Type B pancreatic cell (in vitro differentiated cells): ENCODE measurements at places on chromosomes 16 and 17. TPM values are rescaled to one million over a fixed set of nuclear protein-coding genes. Genes with fewer than 3 reads are reported as not detected.

DNA sequence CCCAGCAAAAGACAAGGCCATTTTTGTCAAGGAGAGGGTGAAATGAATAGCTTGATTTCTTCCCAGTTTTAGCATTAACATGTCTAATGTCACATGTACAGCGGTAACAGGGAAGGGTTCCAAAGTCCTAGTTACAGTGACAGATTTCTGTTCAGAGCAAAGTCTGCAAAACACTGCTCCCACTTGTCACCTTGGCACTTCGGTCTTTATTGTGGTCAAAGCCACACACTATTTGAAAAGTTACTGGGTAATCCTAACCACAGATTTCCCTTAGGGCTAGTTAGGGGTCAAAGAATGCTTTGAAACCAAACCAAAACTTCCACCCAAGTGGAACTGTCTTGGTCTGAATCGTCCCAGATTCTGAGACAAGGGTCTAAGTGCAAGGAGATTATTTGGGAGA, 455.6 kb downstream of the HS3ST3B1 start:
- DNase-seq = no peak

- DNase-seq = no peak
These were observed 11.4 kb upstream of the DUS1L start for GRCh38 chr17:82076785-82077591.

DNA sequence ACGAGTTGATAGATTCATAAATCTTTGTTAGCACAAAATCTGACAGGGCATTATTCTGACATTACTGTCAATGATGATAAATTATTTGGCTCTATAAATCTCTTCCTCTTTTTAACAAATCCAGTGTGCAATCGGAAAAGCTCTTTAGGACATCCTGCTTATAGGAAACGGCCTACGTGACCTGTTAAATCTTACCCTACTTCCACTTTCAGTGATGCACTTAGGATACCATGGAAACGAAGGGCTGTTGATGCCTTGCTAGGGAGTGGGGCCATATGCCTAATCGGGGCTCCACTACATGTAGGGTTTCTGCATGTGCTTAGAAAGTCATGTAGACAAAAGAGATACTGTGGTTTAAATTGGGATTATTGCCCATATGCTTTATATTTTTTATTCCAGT, 27.2 kb downstream of the ZNF594 start:
- DNase-seq = no peak

- DNase-seq = no peak
These were observed 15.8 kb downstream of the NOD2 start for GRCh38 chr16:50709061-50709684.

GRCh38 chr17:81432941-81433340, 37.7 kb downstream of the BAHCC1 start:
- DNase-seq = no peak

DNA sequence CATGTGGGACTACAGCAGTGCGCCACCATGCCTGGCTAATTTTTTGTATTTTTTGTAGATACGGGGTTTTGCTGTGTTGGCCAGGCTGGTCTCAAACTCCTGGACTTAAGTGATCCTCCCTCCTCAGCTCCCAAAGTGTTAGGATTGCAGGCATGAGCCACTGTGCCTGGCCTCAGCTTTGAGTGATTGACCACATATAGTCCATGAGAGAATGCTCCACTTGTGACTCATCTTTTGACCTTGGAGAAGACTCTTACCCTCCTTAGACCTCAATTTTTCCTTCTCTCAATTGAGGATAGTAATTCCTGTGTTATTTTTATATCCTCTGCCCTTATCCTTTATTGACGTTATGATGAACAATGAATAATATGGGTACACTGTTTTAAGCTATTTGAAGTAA, 30.9 kb upstream of the DUSP14 start:
- DNase-seq = no peak

GRCh38 chr16:69057400-69058378, 47.8 kb upstream of the HAS3 start:
- no peak for DNase-seq

DNA sequence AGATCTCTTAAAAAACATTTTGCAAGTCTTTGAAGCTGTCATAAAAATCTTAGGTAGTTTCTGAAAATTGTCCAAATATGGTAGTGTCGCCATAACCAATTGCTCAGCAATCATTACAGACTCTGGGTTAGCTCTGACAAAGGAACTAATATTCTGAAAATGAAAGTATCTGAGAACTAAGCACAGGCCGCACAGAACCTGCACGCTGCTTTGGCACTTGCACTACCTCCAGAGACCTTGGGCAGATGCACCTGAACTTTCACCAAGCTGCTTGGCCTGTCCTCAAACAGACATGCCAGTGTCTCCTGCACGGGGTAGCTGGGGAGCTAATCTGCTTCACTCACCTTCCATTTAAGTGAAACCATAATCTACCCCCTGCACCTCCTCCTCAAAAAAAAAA, 317.0 kb downstream of the MAF start:
- DNase-seq = no peak

DNA sequence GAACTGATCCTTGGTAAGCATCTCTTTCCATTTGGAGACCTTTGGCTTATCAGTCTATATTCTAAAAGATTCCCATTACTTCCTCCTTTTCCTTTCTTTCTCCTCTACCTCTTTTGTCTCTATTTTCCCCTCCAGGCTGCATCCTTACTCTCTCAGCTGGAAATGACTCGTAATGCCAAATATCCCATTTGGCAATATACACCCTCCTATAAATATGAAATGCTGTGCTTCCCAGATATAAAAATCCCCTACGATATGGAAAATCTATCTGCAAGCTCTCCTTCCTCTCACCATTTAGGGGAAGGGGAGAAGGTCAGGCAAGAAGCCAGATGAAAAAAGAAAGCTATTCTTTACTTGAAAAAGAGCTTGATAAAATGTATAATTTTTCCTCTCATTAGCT, 39.9 kb downstream of the XPO6 start:
- no peak for DNase-seq

- no peak for DNase-seq
These were observed 341.9 kb upstream of the CDH11 start for GRCh38 chr16:65463652-65464260.

DNA sequence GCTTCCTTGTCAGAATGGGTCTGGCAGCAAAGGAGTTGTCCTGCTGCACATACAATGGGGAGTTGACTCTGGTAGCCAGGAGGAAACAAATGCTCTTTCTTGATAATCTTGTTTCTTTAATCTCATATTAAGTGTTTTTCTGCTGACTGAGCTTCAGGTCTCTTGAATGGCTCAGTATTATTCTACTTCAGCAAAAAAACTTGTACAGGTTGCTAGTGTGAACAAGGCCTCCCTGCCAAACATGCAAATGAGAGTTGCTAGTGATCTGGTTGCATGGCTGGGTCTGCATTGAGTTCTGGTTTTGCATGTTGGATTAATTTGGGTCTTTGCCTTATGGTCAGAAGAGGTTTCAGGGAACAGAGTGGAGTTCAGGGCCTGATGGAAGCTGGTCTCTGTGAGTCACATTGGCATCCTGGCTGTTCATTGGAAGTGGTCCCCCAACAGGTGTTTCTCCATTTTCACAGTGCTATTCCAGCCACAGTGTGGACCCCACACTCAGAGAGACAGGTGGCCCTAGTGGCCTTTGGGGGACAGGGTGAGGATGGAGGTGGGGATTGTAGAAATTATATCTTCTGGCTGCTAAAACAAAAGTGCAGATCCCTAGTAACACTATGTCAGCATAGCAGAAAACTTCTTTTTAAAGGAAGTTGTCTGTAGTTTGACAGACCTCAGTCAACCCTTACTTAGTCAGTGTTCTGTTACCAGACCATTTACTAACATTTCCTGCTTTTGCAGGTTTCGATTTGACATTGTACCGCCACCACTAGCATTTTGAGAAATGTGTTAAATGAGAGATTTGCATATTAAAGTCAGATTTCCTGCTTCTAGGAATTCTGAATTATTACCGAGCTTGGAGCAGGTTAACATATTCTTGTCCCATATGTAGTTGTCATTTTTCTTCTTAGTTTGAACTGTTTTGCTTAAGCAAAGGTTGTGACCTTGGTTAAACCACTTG, 47.1 kb downstream of the EPN2 start:
- no peak for DNase-seq

- no peak for DNase-seq
These were observed 14.8 kb upstream of the OSGIN1 start for GRCh38 chr16:83937922-83938885.

GRCh38 chr17:19502517-19502916, 31.1 kb upstream of the SLC47A1 start:
- no peak for DNase-seq

GRCh38 chr17:50672831-50673551, 34.7 kb downstream of the ANKRD40 start:
- DNase-seq = no peak

DNA sequence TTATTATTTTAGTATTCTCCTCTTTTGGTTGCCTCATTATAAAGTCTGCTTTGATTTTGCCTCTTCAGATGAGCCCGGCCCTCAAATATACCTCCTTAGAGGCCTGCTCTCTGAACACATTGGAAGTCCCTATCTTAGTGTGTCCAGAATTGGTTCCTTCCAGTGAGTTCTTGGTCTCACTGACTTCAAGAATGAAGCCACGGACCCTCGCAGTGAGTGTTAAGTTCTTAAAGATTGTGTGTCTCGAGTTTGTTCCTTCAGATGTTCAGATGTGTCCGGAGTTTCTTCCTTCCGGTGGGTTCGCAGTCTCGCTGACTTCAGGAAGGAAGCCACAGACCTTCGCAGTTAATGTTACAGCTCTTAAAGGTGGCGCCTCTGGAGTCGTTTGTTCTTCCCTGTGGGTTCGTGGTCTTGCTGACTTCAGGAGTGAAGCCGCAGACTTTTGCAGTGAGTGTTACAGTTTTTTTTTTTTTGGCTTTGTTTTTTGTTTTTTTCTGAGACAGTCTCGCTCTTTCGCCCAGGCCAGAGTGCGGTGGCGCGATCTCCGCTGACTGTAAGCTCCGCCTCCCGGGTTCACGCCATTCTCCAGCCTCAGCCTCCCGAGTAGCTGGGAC, 45.8 kb upstream of the NOS2 start:
- DNase-seq = no peak

DNA sequence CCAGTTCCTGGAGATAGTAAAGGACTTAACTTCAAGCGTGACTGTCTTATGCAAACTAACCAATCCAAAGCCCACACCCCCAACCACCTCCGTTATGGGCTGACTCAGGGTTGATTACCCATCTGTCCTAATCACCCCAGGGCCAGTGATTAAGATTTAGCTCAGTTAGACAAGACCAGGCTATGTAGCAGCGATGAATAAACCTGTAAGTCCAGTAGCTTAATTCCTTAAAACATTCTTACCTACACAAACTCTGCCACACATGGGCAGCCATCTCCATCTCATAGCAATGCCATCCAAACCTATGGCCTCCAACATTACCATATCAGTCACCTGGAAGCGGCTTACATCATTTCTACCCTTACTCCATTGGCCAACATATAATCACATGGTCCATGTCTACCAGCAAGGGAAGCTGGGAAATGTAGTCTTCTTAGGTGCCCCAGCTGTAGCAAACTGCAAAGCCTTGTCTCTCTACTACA, 266.7 kb downstream of the SHISA9 start:
- no peak for DNase-seq

- DNase-seq = no peak
These were observed 5.9 kb upstream of the METRNL start for GRCh38 chr17:83073389-83074063.

GRCh38 chr17:8412089-8412488, 14.5 kb upstream of the RNF222 start:
- no peak for DNase-seq

DNA sequence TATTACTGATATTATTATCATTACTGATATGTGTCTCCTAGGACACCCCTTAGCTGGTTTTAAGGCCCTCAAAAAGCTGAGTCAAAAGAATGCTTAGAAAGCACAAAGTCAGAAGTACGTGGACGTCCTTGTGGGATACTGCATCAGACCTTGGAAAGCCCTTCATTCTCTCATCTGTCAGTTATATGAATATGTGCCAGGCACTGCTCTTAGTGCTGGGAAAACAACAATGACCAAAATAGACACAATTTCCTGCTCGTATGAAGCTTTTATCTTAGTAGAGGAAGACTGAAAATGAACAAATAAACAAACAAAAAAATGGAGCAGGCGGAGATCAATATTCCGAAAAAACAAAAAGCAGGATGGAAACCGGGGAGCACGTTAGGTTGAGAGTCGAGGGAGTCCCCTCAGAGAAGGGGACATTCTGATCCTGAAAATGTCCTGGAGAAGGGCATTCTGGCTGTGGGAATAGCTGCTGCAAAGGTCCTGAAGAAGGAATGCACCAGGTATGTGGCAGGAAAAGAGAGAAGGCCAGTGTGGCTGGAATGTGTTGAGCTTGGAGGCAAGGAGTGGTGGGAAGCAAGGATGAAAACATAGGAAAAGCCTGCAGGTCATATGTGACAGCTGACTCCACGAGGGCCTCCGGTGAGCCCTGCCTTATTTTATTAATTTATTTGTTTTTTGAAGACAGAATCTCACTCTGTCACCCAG, 15.5 kb upstream of the TMEM94 start:
- no peak for DNase-seq

DNA sequence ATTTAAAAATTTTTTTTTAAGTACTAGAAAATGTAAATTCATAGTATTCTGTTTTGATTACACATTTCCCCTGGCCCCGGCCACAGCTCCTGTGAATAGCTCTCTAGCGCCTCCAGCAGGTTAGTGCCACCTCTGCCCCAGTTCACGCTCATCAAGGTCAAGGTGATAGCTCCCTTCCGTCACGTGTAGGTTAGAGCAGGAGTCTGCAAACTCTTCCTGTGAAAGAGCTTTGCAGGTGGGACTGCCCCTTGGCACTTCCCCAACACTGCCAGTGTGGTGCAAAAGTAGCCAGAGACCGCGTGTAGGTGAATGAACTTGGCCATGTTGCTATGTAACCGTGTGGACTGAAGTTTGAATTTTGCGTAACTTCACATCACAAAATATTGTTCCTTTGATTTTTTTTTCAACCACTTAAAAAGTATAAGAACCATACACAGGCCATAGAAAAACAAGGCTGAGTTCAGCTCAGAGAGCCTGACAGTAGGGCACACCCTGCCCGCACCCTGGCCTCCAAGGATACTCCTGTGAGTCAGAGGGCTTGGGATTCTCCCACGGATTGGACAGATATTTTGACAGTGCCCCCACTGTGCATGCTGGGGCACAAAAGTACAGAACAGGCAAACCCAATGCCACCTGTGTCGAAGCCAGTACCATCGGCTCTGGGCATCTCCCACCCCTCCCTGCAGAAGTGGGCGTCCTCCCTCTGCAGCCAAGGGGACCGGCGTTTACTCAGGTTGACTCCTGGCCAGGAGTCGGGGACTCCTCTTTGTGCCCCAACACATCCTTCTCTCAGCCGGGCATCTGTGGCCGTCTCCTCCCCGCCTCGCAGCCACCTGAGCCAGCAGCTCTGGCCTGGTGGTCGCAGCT, 92.0 kb upstream of the CHMP6 start:
- DNase-seq = no peak

DNA sequence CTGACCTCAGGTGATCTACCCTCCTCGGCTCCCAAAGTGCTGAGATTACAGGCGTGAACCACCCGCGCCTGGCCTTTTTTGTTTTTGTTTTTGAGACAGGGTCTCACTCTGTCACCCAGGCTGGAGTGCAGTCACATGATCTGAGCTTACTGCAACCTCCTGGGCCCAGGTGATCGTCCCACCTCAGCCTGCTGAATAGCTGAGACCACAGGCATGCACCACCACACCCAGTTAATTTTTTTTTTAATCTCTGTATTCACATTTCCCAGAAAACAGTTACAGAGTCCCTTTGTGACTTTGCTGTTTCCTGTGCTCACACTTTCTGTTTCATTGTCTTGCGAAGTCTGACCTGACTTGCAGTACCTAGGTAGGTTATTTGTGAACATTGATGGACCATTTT, 2.7 kb downstream of the CLUAP1 start:
- DNase-seq = no peak

CIITA gene
- total RNA-seq = not detected in 2 replicates

TBC1D3E gene
- total RNA-seq = not detected in 2 replicates

ATP2A1 gene
- total RNA-seq = 1.5 and 4.4 TPM in 2 replicates

KRT31 gene
- total RNA-seq = 0.79 TPM in 1 of 2 replicates, not detected in the other

CDH1 gene
- total RNA-seq = 190 and 544 TPM in 2 replicates

NOS2 gene
- 1.1 and 7.6 TPM in 2 replicates for total RNA-seq

RASD1 gene
- total RNA-seq = 6.4 and 9.2 TPM in 2 replicates

C16orf95 gene
- total RNA-seq = 3.0 and 6.3 TPM in 2 replicates
